ENCODE measurements at places on chromosomes 1 and 21.
A peak's percentile ranks its signal among the peaks of the same experiment; 100 is the strongest.

DNA sequence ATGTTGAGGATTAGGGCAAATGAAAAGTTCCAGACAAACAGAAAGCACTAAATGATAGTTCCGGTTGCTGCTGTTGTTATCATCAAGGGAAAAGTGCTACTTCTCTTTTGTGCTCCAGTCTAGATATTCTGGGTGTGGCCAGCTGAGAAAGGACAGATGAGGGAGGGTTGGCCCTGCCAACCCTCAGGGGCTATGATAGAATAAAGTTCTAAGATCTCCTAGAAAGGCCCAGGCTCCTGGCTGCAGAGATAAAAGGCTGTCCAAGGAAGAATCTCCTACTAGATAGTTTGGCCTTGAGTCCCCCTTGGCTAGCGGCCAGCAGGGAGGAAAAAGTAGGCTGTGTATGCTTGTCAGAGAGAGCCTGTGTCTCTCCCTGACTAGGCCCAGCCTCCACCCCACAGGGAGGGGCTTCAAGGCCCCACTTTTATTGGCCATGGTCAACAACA, 31.5 kb downstream of the RIMS3 start:
- no peak for DNase-seq

GRCh38 chr1:29563571-29563970, 327.2 kb downstream of the PTPRU start:
- no peak for DNase-seq

GRCh38 chr1:99825702-99826101, 24.5 kb upstream of the AGL start:
- DNase-seq: no peak

DNA sequence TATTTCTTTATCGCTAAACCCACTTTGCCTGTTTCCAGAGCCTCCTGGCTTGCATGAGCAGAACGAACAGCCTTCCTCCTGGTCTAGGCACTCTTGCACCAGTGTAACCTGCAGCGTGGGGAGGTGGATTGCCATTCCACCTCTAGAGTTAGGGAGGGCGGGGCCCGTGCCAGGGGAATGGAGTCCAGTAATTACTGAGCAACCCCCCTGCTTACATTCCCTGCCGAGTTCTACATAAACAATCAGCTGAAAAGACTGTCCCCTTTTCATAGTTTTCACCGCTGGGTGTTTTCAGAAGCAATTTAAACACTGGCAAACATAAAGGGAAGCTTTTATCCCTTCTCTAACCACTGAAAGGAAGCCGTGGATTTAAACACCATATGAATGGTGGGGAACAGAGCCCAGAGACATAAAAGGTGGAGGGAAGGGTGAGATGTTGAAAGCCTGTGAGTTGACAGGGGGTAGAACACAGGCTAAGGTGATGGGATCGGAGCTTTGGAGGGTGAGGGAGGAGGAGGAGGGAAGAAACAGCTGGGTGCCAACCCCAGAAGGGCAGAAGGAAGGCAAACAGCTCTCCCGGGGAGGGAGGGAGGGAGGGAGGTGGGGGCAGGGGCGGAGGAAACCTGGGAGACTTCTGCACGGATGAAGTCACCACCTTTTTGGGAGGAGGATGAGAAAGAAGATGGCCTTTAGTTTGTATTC, 68.0 kb upstream of the WDR26 start:
- no peak for DNase-seq

GRCh38 chr1:46530791-46531409, 20.5 kb downstream of the KNCN start:
- no peak for DNase-seq

DNA sequence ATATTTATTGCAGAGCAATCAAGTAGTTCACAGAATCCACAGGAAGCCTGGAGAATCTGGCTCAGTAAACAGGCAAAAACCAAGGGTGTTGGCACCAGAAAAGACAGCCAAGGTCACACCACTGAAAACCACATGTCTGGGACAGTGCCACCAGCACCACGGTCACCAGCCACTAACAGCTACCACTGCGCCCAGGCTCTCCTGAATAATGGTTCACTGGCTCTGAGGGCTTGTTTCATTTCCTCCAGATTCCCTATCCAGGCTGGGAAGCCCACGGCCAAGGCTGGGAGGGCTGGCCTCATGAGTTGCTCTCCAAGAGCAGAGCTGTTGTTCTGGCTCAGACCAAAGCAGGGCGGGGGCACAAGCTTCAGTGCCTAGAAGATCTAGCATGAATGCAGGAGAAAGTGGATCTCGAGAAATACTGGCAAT, 54.5 kb upstream of the PTGFRN start:
- DNase-seq: no peak

DNA sequence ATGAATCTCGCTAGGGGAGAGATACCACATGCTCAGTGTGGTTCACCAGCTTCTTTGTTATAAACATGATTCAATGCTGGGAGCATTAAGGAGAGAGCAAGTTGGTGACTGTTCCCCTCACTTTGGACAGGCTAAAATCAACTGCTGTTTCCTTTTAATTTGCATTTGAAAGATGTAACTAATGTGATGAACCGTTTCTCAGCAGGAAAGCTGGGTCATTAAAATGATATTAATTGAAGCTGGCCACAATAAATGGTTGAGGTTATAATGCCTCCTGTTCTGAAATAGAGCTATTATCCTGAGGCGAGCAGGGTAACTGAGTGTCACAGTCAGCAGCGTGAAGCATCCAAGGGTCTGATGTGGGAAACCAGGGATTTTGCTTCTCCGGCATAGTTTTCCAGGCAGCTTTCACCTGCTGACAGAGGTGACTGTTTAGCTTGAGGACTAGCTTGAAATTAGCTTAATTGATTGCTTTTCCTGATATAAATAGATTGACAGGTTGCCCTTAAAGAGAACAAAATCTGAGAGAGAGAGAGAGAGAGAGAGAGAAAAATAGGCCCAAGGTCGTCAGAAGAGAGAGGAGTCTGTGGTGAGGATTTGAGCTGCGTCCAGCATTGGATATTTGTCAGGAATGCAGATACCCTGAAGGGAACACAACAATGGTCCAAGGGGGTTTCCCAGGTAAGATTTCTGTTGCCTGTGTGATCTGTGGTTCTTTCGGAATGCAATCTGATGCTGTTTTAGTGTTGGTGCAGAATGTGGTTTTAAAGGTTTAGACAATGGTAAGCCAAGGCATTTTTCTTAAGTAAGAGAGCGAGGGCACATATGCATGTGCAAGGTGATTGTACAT, 209.7 kb downstream of the PATJ start:
- no peak for DNase-seq

DNA sequence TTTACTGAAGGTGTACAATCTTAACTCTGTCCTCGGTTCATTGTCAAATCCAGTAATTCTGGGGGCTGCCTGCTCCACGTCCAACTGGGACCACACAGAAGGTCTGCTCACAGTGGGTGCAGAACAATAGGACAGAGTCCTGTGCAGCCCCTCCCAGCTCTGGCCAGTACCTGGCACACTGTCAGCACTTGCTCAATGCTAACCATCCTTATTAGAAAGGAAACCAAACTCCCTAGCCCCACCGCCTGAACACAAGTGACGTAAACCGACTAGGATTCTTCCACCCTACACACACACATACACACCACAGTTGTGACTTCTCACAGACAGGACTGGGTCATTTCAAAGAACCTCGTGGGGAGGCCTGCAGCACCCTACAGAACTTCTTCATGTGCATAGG, 5.2 kb downstream of the BCAR3 start:
- DNase-seq: no peak

DNA sequence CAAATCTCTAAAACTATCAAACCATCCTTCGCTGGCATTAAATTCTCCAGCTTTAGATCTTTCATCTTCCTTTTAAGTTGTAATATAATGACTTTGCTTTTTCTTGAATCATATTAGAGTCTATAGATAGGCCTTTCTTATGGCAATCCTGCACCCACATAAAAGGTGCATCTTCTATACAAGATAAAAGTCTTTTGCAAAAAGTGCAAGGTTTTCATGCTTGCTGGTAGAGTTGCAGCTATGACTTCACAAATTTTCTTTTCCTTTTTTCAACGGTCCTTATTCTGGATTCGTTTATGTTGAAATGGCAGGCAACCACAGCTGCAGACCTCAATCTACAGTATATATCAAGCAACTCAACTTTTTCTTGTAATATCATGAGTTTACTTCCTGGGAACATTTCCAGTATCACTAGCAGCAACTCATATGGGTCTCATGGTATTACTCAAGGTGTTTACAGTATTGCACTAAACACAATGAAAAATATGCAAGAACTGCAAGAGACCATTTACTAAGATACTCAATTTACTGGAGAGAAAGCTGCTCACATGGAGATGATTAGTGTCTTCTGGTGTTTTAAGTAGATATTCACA, 22.1 kb downstream of the OMA1 start:
- DNase-seq: no peak

- DNase-seq: peak; percentile 40
Observed at GRCh38 chr1:91997607-91998195, 32.1 kb upstream of the EPHX4 start.

DNA sequence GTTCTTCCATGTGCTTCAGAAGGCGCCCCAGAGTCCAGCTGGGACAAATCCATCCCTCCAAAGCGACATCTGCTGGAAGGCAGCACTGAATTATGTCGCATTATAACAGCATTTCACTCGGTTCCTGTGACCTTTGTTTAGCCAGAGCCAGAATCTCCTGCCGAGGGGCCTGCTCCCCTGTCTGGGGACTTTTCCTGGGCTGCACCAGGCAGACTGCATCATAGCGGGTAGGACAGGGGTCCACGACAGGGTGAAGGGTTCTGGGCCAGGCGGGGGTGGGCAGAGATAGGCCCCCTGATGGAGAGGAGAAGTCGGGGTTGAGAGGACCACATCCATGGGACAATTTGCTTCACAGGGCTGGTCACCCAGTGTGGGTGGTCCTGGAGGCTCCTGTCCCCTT, 276.9 kb downstream of the MATN1 start:
- DNase-seq: no peak

DNA sequence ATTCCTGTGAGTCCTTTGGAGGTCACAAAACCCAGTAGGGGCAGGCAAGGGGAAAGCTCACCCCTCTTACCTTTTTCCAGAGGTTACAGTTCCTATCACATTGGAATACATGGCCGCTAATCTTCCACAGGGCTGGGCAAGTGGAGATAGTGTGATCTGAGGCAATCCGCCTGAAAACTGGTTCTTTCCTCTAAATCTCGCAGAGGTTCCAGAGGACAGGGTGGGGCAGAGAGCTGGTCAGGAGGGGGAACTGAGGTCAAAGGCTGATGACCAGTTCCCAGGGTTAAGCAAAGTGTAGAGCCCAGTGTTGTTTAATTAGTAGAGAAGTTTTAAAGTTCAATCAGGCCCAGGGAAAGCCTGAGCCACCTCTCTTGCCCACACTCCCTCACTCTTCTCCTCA, at the start of gene SERPINC1:
Gene SERPINC1, minus strand, starts transcription at position 179 of the 400 bp plus-strand sequence. Its CDS starts 68 bp downstream, at position 111.
- no peak for DNase-seq

DNA sequence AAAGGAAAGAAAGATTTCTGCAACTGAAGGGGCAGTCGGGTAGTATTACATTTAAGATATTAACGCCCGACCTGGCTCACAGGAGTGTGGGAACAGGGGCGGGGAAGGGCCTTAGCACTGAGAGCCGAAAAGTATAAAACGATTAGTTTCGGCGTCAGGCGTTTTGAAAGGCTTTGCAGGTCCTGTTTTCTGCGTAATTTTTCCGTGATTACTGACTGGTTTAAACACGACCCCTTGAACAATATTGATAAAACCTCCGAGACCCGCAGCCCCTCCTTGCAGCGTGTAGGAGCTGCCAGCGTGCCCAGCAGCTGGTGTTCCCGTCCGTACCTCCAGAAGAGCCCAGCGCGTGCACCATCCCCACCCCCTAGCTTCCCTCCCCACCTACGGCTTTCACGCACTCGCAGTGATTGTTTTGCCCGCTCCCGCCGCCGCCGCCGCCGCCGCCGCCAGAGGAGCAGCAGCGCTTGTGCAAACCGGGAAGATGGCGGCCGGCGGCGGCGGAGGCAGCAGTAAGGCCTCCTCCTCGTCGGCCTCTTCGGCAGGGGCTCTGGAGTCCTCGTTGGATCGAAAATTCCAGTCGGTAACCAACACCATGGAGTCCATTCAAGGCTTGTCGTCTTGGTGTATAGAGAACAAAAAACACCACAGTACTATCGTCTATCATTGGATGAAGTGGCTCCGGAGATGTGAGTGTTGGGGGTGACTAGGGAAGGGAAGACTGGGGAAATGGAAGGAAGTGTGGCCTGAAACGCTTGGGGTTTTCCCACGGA, 470 bp downstream of the RPRD2 start:
- DNase-seq: peak; percentile 79

DNA sequence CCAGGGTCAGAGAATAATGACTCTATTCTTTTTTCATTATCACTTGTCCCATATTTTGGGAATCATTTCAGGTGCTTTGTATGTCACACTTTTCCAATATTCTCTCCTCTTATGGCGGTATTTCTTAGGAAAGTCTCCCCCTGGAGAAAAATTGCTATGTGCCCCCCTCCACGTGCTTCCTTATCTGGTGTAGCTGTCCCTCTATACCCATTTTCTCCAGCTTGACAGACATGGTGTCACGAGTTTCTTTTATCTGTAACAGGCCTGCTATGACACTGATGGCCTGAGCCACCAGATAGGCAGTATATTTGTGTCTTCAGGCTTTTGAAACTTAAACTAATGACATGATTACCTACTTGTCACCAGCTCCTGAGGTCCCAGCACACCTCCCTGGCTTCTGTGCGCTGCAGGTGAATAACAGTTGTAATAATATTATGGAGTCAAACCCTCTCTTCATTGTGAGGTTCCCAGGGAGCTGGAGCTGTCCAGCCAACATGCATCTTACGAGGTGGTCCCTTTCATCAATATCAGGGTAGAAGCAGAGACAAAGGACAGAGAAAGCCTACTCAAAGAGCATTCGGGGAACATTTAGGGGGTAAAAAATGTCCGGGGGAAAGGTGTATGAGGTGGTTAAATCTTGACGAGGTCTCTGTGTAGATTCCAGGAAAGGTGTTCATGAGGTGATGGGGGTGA, 71.2 kb upstream of the DUSP10 start:
- no peak for DNase-seq

DNA sequence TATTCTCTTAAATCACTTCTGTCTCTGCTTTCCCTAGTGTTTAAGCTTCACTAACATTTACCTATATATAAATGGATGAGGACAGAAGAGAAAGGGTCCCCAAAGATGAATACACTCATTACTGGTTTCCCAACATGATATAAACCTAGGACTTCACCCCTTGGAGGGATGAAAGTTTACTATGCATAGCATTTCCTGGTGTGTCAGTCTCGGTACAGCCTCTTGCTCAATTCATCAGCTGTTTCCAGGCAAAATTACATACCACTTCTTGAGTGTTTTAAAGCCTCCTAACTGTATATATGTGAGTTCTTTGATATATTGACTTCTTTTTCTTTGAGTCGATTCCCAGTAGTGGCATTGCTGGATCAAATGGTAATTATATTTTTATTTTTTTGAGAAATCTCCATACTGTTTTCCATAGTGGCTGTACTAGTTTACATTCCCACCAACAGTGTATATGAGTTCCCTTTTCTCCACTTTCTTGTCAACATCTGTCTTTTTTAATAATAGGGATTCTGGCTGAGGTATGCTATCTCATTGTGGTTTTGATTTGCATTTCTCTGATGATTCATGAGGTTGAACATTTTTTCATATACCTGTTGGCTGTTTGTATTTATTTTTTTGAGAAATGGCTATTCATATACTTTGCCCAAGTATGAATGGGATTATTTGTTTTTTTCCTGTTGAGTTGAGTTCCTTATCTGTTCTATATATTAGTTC, 259.3 kb upstream of the CACYBP start:
- DNase-seq: no peak

Data from CD4-positive, alpha-beta T cell treated with Interleukin-6 at 100 ng/mL for 8 hours (primary cell).